IPS-NIHi11 (cell line): ENCODE measurements at places on chromosomes 11 and 22.

DNA sequence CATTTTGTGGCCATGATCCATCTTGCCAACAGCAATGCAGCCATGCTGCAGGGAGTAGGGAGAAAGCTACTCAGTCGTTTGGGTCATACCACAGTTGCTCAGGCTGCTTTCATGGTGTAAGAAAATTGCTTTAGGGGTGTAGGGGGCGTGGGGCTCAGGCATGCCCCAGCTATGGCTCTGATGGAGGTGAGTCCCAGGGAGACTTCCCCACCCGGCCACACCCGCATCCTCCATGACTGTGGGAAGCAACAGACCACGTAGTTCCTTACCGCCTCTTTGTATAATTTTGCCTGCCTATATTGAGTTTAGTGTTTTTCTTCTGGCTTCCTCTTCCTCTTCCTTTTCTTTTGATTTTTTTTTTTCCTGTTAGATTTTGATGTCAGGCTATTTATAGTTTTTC, 58.8 kb downstream of the SPECC1L start:
- DNase-seq, result no peak

GRCh38 chr22:34645375-34645774, 420.6 kb upstream of the ISX start:
- peak; percentile 48 for DNase-seq

GRCh38 chr11:22742157-22742613, 75.8 kb downstream of the GAS2 start:
- DNase-seq, result no peak

GRCh38 chr11:86187027-86187426, 57.5 kb upstream of the EED start:
- DNase-seq, result no peak

GRCh38 chr22:46073683-46074504, 76.4 kb upstream of the PPARA start:
- no peak for DNase-seq

DNA sequence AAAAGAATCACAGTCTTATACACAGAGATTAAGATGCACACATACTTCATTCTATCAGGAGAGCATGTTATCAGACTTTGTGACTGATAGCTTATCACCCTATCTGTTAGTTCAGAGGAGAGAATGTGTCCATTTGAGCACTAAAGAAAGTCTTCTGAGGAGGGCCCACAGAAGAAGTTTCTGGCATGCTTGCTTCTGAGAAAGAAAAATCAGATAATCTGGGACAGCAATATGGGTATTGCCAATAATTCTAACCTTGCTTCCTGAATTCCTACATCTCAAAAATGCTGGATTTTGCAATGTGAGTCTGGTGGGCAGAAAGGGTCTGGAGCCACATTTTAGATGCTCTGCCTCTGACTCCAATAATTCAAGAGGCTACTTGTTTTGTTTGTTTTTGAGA, 128.9 kb downstream of the RBFOX2 start:
- no peak for DNase-seq

DNA sequence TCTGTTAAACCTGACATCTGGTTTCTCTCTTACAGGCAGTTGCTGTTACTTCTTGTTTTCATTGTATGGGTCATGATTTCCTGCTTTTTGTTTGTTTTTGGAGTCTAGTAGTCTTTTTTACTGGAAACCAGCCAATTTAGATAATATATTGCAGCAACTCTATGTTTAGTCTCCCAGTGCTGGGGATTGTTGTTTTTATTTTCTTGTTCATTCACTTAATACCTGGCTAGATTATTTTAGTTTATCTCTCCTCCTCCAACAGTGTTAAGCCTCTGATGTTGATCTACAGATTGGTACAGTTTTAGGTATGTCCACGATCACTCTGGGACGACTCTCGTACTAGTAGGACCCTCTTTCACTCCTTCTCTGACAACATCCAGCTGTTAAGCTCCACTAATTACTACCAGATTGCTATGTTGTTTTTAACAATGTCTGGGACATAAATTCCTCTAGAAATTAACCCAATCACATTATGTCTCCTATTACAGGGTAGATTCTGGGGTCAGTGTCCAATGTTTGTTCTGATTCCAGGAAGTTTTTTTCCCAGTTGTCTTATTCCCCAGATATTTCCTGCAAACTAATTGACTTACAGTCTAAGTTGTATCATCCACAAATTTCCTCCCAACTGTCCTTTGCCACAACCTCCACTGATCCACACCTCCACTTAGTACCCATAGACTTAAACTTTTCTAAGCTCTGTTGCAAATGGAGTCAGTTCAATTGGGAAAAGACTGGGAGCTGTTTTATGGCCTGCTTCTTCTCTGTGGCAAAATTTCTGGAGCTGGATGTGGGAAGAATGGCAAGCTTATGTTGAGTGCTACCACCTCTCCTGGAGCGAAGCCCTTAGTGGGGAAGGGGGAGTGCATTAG, 1280.6 kb upstream of the CNTN5 start:
- no peak for DNase-seq

- no peak for DNase-seq
Measured at GRCh38 chr11:133386852-133387251, 145.4 kb downstream of the OPCML start.

DNA sequence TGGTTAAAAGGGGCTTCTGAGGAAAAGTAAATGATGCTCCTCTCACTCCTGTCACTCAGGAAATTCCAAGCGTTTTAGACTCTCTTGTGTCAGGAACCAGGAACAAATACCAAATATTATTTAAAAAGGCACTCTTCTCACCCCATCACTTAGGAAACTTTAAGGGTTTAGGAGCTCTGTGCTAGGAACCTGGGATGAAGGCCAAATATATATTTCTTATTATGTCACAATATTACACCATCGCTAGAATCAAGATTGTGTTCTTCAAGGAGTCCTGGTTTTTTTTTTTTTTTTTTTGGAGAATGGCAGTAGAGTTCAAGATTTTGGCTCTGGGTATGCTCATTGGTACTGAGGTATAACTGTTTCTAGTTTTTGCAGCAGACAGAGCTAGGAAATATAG, 79.0 kb upstream of the HEPHL1 start:
- DNase-seq, result no peak

DNA sequence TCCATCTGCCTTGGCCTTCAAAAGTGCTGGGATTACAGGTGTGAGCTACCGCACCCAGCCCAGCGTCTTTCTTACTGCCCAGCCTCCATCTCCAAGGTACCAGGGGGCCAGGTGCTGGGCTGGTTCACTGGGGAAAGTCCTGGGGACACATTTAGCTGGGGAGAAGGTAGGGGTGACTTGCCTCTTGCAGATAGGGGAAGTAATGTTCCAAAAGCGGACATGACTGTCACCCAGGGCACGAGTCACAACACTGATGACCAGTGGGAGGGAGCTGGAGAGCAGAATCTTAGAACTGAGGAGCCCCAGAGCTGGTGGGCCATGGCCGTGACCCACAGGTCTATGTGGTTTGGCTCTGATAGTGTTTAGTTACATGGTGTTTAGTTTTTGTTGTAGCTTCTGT, 2.4 kb upstream of the SLC15A3 start:
- no peak for DNase-seq

DNA sequence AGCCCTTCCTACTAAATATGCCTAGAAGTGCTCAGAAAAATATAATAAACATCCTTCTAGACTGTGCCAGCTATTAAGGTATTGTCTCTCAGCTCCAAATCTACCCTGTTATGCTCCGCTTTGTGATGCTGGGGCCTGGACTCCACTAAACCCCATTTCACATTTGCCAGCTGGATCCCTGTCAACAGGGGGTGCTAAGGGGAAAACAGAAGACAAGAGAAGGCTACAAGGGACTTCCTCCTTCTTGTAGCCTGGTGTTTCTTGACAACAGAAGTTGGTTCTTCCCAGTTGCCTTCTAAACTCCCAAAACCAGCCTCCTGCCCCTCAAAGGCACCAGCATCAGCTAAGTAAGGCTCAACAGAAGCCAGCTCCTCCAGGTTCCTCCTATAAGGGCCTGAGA, 5.2 kb downstream of the NUMA1 start:
- no peak for DNase-seq

GRCh38 chr11:46321757-46322156, 25.5 kb upstream of the DGKZ start:
- no peak for DNase-seq

DNA sequence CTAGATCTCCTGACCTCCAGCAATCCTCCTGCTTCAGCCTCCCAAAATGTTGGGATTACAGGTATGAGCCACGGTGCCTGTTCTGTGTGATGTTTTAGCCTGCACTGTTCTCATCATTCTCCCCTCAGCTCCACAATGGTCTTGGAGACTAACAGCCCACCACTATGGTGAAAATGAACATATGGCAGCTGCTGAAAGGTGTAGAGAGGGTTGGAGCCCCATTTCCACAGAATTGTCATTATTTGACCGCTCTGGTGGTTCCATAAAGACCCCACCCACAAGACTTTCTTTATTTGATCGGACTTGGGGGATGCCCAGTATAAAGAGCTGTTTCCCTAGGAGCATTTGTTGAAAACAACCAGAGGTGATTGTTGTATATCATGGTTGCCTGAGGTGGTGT, 67.9 kb upstream of the SEPTIN5 start:
- no peak for DNase-seq

DNA sequence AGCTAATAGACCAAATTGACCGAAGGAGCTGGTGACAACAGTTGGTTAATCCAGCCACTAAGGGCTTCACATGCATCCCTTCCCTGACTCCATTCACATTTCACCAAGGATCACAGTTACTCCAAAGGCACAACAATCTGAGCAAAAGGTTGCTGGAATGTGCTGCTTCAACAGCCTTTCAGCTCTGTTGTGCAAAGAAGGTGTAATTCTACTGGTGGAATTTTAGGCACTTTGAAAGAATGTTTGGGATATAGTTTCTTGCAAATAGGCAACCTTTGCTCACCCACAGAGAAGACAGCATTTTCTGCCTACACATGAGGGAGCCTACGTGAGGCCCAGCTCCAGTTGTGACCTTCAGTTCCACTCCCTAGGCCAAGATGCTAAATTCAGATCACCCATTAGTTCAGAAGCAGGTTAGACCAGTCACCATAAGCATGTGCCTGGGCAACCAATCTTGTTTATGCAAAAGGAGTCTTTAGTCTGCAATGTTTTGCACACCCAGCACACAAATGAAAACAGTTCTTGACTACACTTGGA, 21.6 kb upstream of the FCHSD2 start:
- no peak for DNase-seq

DNA sequence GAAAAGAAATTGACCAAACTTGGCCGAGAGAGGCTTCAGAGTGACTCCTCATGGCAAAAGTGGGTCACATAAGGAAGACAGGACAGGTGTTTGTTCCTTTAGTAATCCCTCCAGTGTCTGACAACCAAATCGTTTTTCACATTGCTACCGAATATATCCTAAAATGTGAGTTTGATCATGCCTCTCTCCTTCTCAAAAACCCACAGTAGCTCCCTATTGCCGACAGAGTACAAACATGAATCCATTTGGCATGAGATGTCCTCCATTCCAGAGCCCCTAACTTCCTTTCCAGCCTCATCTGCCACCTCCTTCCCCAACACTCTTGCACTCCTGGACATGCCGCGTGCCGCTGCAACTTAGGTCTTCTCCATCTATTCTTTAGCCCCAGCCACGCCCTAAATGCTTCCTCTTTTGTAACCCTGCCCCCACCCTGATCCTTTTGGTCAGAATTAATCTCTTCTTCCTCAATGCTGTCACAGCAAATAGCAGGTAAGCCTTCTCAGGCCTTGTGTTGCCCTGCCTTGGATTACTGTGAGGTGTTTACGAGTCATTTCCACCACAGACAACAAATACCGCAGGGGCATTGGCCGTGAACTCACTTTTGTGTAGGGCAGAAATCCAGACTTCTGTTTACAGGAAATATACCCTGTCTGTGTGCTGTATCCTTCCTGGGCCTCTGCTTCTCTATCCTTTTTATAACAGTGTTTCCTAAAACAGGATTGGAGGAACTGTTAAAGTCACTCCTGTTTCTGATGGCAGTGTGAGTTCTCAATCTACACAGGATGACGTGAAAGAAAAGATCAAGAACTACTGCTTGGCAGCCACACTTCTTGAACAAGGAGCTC, 66.0 kb upstream of the FTH1 start:
- no peak for DNase-seq

- DNase-seq, result peak; percentile 61
Measured at GRCh38 chr22:26977741-26978376, 320.5 kb downstream of the MIAT start.

- no peak for DNase-seq
Measured at GRCh38 chr22:44409211-44409973, 88.6 kb downstream of the RTL6 start.

DNA sequence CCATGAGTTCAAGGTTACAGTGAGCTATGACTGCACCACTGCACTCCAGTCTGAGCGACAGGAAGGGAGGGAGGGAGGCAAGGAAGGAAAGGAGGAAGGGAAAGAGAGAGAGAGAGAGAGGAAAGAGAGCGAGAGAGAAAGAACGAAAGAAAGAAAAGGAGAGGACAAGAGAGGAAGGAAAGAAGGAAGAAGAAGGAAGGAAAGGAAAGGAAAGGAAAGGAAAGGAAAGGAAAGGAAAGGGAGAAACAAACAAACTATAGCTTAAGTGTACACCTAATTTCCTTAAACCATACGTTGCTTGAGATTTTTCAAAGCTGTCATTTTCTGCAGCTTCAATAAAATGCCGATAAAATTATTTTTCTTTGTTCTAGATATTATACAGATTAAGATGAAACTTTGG, 80.2 kb upstream of the APOA1 start:
- DNase-seq, result no peak

DNA sequence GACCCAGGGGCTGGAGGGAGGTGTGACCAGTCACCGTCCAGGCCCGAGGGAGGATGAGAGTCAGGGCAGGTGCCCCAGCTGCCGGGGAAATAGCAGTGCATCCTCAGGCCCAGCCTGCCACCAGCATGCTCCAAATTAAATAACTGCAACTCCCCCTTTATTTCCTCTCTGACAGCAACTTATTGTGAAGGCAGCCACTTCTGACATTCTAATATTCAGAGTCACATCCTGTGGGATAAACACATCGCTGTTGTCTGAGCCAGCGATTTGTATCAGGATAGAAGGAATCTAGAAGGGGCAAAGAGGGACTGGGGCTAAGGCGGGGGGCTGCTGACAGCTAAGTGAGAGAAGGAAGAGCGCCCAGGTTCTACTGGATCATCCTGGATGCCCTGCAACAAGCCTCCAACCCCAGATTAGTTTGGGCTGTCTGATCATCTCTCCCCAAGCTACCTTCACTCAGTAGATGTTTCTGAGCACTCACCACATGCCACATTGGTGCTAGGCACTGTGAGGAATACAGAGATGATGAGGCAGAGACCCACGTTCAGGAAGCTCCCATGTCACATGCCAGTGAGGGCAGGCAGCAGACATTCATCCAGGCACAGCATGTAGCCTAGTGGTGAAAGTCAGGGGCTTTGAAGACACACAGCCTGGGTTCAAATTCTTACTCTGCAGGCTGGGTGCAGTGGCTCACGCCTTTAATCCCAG, 214.1 kb downstream of the BUD13 start:
- DNase-seq, result no peak
